A549 treated with Mapracorat at 1 μM for 4 hours (cell line): ENCODE measurements at places on chromosomes 2 and 18. TPM values are rescaled to one million over a fixed set of nuclear protein-coding genes. Genes with fewer than 3 reads are reported as not detected.

CPLX4 gene
- total RNA-seq, result not detected in 5 replicates

SULT1C2 gene
- 0.38 to 0.59 TPM (median 0.55 TPM) in 5 replicates for total RNA-seq

ASB18 gene
- total RNA-seq, result not detected in 5 replicates

MC5R gene
- not detected in 5 replicates for total RNA-seq

RTP5 gene
- not detected in 5 replicates for total RNA-seq

DUSP19 gene
- total RNA-seq, result 0.45 to 0.87 TPM (median 0.57 TPM) in 5 replicates

ACTG2 gene
- 0.18 to 0.56 TPM (median 0.29 TPM) in 5 replicates for total RNA-seq

ITPRIPL1 gene
- not detected in 5 replicates for total RNA-seq

BOD1L2 gene
- not detected in 5 replicates for total RNA-seq

PCBP1 gene
- 360 to 418 TPM (median 397 TPM) in 5 replicates for total RNA-seq

NYAP2 gene
- total RNA-seq, result 0.02 TPM in 1 of 5 replicates, not detected in the others

CCL20 gene
- 4.2 to 9.2 TPM (median 6.9 TPM) in 5 replicates for total RNA-seq

PRKAG3 gene
- total RNA-seq, result not detected in 5 replicates

MAP4K4 gene
- 80.4 to 112 TPM (median 104 TPM) in 5 replicates for total RNA-seq

EGR4 gene
- 0.20 to 0.34 TPM (median 0.28 TPM) in 5 replicates for total RNA-seq

HOXD3 gene
- total RNA-seq, result 0.20 to 0.30 TPM in 2 of 5 replicates, not detected in the others

KIF5C gene
- total RNA-seq, result 0.30 to 0.77 TPM (median 0.35 TPM) in 5 replicates

CGREF1 gene
- total RNA-seq, result 7.3 to 9.0 TPM (median 8.4 TPM) in 5 replicates

IL36A gene
- not detected in 5 replicates for total RNA-seq

IL37 gene
- not detected in 5 replicates for total RNA-seq

GPR45 gene
- not detected in 5 replicates for total RNA-seq

CARF gene
- 0.54 to 1.7 TPM (median 1.2 TPM) in 5 replicates for total RNA-seq

MC2R gene
- total RNA-seq, result not detected in 5 replicates

SLC38A11 gene
- total RNA-seq, result not detected in 5 replicates

SKA1 gene
- total RNA-seq, result 11.2 to 11.9 TPM (median 11.7 TPM) in 5 replicates

SGPP2 gene
- total RNA-seq, result 0.35 to 0.55 TPM (median 0.42 TPM) in 5 replicates

PSMA8 gene
- not detected in 5 replicates for total RNA-seq

LTBP1 gene
- 19.2 to 32.6 TPM (median 29.6 TPM) in 5 replicates for total RNA-seq

KATNAL2 gene
- 1.3 to 2.4 TPM (median 1.8 TPM) in 5 replicates for total RNA-seq

SLC9A4 gene
- total RNA-seq, result not detected in 5 replicates

GULP1 gene
- total RNA-seq, result 25.8 to 41.3 TPM (median 29.9 TPM) in 5 replicates

CDK15 gene
- total RNA-seq, result not detected in 5 replicates

SP140L gene
- 2.6 to 4.2 TPM (median 3.4 TPM) in 5 replicates for total RNA-seq

AQP12B gene
- not detected in 5 replicates for total RNA-seq

CDKL4 gene
- not detected in 5 replicates for total RNA-seq

EML6 gene
- 1.1 to 3.1 TPM (median 1.5 TPM) in 5 replicates for total RNA-seq

APCDD1 gene
- not detected in 5 replicates for total RNA-seq
